Body of pancreas (tissue), 4 donors: ENCODE measurements at places on chromosomes 11 and 22.

DNA sequence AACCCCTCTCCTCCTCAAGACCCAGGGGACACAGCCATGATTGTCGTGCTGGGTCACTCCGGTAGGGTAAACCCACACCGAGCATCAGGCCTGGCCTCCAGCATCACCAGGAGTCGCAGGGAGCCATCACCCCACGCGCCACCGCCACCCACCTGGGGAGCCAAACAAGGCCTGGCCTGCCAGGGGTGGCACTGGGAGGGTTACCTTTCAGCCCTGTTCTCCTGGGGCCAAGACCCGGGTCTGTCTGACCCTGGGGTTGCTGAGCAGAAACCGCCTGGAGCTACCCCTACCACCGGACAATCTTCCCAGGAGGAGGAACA, 39.3 kb upstream of the NNMT start:
- DNase-seq = no peak

- DNase-seq = no peak
These were observed 178.4 kb downstream of the NAV2 start for GRCh38 chr11:19891022-19891421.

- DNase-seq = no peak
These were observed 437.7 kb downstream of the BUD13 start for GRCh38 chr11:116335078-116335477.

GRCh38 chr11:97234016-97234415, 844.2 kb downstream of the JRKL start:
- DNase-seq = no peak

GRCh38 chr11:130369141-130369691, 54.5 kb upstream of the ZBTB44 start:
- DNase-seq = no peak

DNA sequence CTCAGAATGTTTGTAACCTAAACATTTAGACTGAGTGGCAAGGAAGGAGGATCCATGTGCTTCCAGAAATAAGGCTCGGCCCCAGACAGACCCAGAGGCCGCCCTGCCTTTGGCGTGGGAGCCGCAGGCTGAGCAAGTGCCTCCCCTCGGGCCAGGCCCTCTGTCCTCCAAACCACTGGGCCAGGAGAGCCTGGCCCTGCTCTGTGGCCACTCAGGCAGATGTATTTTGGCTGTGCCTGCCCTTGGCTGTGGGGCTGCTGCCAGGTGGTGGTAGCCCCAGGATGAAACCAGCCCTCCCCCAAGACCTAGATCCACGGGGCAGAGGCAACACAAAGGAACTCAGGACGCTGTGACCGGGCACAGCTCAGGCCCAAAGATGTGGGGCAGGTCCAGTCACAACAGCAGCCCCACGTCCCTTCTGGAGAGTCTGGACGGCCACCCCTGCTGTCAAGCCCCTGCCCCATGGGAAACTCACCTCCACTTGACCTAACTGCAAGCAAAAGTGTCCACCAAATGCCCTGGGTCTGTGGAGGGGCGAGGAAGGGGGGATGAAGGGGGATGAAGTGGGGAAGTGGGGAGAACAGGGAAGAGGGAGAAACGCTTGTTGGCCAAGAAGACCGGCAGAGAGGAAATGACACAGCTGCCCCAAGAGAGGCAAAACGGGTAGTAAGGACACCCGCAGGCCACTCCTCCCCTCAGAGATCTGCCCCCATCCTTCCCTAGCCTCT, 24.0 kb downstream of the PISD start:
- no peak for DNase-seq

DNA sequence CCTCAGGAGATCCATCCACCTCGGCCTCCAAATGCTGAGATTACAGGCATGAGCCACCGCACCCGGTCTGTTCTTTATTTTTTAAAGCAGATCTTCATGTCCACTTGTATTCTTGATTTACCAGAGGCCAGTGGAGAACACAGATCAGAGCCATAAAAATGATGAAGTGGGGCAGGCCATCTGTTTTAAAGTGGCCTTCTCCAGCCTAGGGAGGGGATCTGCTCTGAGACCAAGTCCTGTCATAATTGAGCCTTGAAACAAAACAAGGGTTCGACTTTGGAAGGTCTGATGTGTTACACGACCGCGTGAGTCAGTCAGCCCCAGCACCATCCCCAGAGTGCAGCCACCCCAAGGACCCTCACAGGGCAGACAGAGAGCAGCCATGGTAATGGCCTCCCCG, 27.5 kb downstream of the ABCC8 start:
- no peak for DNase-seq
